NCI-H2081 (cell line): ENCODE measurements at places on chromosomes 12 and 14.

DNA sequence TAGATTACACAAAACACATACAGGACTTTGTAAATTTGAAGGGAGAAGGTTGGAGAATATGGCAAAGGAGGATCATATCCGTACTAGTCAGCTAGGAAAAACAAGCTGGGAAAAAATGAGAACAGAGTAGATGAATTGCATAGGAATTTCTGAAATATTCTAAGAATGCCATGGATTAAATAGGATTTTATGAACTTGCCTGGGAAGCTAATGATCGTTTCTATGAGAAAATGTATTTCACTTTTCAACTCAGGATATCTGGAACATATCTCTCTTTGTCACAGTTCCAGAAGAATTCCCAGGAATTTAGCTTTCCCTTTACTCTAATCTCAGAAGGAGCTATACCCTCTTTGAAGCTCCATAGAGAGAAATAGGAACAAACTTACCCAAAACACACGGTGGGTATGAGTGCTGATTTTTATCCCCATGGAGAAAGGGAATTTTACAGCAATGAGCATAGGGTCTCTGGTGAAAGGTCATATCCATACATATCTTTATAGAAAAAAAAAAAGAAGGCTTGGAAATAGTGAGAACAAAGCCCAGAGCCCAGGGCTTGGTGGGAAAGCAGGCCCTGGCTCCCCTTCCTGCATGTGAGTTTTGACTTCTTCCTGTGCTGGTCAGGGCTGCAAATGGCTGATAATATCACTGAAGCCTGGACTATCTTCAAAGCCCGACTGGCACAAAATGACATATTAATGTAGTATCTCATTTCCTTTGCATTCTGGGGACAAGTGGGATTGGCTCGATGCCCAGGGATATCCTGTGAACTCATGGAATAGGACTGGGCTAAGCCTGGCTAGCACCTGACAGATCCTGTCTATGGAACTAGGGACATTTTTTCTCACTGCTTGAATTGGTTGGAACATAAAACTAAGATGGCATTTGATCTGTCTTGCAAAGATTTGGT is 136.3 kb downstream of the AEBP2 start:
- peak; percentile 96 for DNase-seq

GRCh38 chr12:98053202-98053601 is 462.2 kb upstream of the TMPO start:
- DNase-seq = peak; percentile 6

- no peak for DNase-seq
Observed at GRCh38 chr12:4820971-4821370, 88.7 kb upstream of the KCNA1 start.

DNA sequence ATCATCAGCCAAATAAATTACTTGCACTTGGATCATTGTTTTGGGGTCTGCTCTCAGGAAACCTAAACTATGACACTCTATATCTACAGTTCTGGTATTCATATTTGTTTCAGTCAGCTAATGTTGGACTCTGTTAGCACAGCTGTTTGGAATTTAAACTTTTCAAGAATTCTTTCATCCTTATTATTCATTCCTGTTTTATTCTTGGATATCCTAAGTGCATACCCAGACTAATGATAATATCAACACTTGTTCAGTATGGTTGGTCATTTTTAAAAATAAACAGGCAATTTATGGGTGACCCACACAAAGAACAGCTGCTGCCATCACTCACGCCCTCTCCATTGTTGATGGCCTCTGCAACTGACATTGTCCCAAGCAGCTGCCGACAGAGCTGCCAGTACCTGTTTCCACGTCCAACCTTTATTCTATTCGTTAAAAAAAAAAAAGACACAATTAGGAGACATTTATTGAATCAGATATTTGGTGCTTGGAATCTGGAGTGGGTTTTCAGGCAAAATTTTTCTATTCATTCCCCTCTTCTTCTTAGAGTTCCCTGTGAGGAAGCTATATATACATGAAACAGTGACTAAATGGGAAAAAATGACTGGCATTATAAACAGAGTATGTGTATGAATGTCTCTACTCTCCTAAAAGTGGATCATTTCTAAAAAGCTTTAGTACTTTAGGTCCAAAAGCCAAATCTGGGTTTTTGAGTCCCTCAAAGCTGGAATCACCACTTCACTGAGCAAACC is 252.1 kb upstream of the NAV3 start:
- DNase-seq = no peak

DNA sequence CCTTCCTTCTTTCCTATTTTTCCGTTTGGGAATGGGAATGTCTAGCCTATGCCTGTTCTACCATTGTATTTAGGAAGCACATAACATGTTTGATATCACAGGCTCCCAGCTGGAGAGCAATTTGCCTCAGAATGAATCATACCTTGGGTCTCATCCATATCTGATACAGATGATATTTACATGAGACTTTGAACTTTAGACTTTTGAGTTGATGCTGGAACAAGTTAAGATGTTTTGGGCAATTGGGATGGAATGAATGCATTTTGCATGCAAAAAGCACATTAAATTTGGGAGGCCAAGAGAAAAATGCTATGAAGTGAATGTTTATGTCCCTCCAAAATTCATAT is 61.9 kb upstream of the BEGAIN start:
- DNase-seq = no peak

DNA sequence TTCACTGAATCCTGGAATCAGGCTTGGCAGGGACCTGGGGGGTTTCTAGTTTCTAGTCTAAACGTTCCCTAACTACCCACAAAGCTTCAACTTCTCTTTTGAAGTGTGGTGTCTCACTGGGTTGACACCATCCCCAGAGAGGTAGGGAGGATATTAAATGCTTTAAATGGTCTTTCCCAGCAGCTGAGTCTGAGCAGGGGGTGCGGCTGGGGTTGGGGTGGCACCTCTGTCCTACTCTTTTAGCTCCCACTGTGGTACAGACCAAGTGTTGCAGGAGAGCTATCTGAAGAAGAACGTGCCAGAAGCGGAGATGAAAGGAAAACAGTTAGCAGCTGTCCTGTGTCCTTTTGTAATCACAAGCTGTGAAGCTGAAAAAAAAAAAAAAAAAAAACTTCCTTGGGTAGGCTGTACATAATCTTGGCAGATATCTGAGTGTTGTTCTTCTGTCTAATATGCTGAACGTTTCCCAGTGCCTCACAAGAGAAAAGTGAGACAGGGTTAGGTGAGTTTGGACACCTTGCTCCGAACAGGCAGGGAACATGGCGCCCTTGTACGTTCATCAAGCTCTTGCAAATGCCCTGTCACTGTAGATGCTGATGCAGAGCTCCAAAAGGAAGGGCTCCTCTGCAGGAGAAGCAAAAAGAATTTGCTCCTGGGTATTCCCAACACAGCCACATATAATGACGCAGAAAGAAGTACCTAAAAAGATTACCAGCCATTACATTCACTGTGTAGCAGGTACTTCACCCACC is 447.2 kb downstream of the APAF1 start:
- no peak for DNase-seq

DNA sequence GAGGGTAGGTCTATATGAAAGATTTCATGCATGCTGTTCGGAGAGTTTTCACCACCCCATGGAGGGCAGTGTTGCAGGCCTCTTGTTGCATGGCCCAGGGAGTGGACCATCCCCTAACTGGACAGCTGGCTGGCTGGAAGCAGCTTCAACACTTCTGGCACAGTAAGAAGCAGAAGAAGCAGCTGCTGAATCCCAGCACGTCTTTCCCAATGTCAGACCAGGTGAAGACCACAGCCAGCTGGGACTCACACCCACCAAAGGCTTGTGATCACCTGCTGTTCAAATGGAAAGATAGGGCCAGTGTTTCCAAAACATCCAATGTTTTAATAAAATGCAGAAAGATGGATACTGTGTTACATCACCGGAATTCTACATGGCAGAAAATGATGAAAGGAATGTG is 1423.6 kb downstream of the AACS start:
- DNase-seq = no peak

- DNase-seq = no peak
Observed at GRCh38 chr14:77275601-77276017, 4.6 kb upstream of the NGB start.

DNA sequence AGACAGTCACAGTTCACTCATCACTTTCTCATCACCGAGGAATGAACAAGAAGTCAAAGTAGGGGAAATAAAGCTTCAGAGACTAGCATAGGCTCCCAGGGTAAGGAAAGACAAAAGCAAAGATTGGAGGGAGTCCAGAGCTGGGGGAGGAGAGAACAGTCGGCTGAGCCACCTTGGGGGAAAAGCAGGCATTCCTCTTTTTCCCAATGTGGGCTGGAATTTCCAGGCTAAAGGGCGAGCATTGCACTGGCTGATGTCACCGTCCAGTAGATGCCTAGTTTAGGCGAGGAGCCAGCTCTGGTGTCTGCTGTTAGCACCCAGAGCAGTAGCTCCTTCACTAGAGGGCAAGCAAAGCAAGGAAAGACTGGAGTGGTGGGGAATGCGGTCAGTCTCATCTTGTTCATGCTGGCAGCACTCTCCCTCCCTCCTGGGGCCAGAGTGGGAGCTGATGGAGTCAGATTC is 8.5 kb upstream of the KRT75 start:
- no peak for DNase-seq

- DNase-seq = no peak
Observed at GRCh38 chr12:69550569-69551350, 34.5 kb upstream of the CCT2 start.

DNA sequence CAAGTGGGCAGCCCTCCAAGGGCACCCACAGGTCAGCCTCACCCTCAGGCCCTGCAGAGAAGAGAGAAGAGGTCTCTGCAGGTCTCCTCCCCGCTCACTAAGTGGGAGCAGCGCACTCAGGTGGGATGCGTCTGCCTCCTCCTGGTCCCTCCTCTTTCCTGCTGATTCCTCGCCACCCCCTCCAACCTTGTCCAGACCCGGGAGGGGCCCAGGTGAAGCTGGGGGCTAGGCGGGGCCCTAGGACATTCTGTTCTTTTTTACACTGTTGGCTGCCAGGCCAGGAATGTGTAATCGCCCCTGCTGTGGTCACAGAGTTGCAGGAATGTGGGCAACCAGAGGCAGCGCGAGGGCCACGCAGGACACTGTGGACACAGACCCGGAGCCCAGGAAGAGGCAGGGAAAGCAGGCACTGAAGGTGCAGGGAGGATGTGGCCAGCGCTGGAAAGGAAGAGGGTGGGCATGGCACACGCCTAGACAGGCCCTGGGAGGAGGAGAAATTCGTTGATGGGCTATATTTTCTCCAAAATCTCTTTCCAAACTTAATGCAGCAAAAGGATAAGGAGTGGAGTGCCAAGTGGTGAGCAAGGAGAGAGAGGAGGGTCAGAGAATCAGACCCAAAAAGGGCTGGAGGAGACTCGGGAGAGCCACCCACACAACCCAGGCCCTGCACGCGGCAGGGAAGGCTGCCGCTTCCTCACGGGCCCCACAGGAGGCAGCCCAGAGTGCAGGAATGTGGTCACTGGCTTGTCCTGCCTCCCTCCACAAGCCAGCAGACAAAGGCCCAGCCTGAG is 911 bp upstream of the SCNN1A start:
- no peak for DNase-seq
